ENCODE measurements at places on chromosomes 7 and 10.

- DNase-seq = no peak
These were observed 60.0 kb upstream of the NKX6-2 start for GRCh38 chr10:132845780-132846595.

- DNase-seq = no peak
These were observed 36.7 kb upstream of the BTBD16 start for GRCh38 chr10:122234416-122234815.

DNA sequence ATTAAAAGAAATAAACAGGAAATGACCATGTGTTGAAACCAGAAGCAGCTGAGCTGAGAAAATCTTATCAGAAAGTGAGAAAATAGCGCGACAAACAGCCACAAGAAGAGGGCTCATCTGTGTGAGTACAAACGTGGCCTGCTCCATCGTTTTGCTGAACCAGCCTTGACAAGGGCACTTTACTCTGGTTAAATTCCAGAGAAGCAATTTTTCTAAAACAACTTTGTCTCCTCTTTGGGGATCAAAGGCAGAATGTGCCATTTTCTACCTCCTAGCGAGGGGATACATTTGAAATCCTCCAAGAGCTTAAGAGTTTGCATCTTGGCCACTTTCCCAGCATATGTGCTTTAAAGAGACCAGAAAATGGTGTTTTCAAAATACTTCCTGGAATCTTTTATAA is 51.3 kb upstream of the VIPR2 start:
- DNase-seq = no peak

GRCh38 chr7:101156866-101157589 is 2.8 kb downstream of the AP1S1 start:
- DNase-seq = no peak

DNA sequence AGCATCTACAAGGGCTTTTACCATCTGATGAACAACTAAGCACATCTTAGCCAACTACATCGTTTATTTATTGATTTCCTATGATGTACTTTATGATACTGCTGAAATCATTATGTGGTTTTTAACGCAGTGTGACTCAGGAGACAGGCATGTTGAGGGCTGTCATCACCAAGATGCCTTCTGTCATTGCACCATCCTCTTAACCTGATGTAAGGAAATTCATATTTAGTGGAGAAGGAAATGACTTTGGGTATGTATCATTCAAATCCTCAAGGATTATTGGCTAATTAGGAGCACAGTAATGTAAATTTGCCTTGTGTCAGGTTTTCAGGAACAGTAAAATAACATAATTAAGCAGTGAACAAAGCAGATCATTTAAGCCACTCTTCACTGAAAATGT is 138.5 kb upstream of the MGMT start:
- DNase-seq = no peak

DNA sequence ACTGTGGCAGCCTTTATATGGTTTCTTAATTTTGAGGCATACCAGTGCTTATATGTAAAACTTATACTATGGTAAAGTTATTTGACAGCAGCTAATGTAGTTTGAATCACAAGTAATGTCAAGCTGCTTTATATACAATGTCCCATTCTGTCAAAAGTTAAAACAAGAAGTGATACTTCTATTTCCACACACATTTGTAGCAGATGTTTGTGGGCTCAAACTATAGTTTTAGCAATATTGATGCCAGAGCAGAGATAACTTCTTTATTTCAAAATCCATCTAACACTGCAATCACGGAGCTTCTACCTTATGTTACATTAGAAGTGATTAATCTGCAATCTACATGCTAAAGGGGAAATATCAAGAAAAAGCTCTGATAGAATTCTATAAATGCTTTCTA is 149.6 kb downstream of the ADK start:
- no peak for DNase-seq

DNA sequence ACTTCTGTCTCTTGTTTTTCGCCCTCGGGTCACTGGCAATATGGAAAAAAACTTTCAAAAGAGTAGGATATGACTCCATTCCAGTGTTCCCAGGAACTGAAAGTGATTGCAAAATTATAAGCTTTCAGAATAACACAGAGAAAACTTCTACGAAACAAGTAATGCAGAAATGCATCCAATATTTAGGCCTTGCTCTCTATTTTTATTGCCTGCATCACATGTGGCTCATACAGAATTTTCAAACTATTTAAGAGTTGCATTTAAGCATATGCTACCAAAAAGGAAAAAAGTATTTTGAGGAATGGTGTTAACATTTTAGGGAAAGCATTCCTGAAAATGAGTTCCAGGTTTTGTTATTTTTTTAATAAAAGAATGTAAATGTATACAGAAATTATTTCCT is 228.0 kb downstream of the CACNB2 start:
- no peak for DNase-seq

GRCh38 chr10:43698156-43698555 is 49.5 kb upstream of the ZNF32 start:
- no peak for DNase-seq

GRCh38 chr7:13880789-13881188 is 108.7 kb downstream of the ETV1 start:
- no peak for DNase-seq

DNA sequence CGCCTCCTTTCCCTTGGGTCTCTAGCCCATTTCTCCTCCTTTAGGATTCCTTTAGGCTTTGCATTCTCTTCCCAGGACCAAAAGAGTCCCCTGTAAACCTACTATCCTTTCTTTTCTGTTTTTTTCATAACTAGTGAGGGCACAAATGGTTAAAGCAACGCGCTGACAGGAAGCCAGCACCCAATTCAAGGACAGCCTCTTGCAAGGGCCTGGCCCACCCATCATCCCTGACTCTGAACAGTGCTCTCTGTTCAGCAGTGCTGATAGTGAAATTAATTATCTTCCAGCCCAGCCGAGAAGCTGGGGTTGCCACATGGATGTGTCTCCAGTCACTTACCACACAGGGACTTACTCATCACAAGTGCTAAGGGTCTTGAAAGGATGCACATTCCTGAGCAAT is 38.3 kb upstream of the RNF32 start:
- no peak for DNase-seq

DNA sequence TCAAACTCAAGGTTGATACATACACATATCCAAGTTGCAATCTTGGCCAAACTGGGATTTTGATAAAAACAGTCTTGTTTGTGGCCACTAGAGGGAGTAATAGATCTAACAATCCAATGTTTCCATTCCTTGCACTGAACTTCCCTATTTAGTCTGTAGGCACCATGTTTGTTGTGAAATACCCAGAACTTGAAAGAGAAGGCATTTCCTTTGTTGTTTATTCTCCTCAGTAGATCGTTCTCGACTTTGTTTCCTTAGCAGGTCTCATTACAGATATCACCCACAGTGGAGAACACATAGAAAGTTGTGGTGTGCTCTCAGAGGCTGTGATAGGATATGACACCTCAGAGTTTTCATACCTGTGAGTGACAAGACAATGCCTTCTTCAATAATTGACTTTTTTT is 70.3 kb upstream of the MXI1 start:
- no peak for DNase-seq

DNA sequence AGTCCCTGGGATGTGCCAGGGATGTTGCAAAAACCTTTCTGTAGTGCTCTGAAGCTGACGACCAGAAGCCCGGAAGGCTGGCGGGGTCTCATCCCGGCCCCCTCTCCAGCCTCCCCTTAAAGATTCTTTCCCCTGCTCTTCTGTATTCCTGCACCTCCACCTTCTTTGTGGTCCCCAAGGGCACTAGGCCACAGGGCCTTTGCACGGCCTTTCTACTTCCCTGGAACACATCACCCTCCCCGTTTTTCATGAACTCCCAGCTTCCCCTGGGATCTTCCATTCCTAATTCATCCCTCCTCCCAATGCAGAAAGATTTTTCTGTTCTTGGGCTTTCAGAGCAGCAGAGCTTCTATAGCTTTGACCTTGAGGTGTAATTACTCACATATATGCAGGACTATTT is 127.0 kb downstream of the CDH23 start:
- no peak for DNase-seq

- DNase-seq = no peak
These were observed 37.9 kb upstream of the AKR1C2 start for GRCh38 chr10:5041471-5042023.

DNA sequence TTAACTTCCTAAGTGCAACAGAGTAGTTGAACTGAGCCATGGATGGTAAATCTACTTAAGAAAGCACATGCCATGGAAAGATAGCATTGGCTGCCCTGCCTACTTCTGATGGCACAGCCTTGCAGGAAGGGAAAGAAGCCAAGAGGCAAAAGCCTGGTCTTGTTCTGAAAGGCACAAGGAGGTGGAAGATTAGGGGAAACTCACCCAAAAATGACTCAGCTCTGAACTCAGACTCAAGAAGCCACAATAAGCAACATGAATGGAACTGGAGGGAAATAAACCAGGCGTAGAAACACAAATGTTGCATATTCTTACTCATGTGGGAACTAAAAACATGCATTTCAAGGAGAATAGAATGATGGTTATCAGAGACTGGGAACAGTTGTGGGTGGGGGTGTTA is 20.8 kb upstream of the ALOX5 start:
- no peak for DNase-seq

GRCh38 chr7:130242198-130243014 is 24.3 kb upstream of the CPA2 start:
- DNase-seq = no peak

DNA sequence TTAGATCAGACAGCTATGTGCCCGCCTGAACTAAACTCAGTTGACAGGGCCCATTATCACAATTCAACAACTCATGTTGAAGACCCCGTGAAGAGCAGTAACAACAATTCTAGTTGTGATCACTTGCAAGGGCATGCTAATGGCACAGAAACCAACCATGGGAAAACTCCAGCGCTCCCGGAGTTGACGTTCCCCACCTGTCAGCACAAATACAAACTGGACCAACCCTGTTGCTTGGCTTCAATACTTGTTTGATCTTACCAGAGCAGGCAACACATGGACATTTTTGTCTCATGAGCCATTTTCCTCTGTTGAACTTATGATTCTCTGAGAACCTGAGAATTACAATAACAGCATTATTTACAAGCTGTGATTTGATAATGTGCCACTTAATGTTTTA is 119.0 kb upstream of the LANCL2 start:
- DNase-seq = no peak

- no peak for DNase-seq
These were observed 64.5 kb upstream of the EEPD1 start for GRCh38 chr7:36088553-36088952.

- no peak for DNase-seq
These were observed 15.1 kb downstream of the ADAM12 start for GRCh38 chr10:126373147-126373546.

DNA sequence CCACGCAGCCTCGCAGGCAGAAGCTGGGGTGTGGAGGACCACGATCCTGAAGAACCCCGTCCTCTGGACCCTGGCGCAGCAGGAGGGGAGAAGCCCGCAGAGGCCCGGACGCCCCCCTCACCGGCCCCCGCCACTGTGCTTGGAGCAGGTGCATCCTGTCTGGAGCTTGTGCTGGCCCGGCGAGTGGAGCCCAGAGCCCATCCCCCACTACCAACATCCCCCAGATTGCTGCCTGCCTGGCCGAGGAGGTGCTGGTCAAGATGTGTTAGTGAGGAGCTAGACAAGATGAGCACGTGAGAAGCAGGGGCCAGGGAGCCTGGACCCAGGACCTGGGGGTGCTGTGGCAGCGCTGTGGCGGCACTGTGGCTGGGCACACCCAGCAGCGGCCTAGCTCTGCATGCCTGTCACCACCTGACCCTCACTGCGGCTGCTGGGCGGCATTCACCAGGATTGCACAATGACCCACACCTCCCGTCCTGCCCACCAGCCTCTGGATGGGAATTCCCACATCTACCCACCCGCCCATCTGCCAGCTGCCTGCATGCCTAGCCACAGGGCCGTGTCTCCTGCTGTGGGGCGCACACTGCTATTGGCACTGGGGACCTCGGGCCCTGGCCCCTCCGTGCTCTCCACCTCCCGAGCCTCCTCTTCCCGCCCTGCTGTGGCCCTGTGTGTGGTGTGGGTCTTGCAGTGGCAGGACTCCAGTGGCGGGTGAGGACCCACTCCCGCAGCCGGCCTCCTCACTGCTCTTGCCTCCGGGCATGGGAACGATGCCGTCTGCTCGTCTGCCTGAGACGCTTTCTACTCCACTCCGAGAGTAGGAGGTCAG is 11.8 kb downstream of the GPR146 start:
- DNase-seq = no peak

- no peak for DNase-seq
These were observed 34.7 kb downstream of the A1CF start for GRCh38 chr10:50850578-50851230.

GRCh38 chr10:43683451-43684291 is 35.0 kb upstream of the ZNF32 start:
- DNase-seq = no peak

GRCh38 chr10:44015702-44016500 is 367.2 kb upstream of the ZNF32 start:
- no peak for DNase-seq

- no peak for DNase-seq
These were observed 746.2 kb upstream of the POM121L12 start for GRCh38 chr7:52289247-52289646.

GRCh38 chr7:87128861-87129267 is 23.4 kb upstream of the DMTF1 start:
- DNase-seq = no peak

- no peak for DNase-seq
These were observed 47.7 kb downstream of the LRRN3 start for GRCh38 chr7:111138586-111138985.

DNA sequence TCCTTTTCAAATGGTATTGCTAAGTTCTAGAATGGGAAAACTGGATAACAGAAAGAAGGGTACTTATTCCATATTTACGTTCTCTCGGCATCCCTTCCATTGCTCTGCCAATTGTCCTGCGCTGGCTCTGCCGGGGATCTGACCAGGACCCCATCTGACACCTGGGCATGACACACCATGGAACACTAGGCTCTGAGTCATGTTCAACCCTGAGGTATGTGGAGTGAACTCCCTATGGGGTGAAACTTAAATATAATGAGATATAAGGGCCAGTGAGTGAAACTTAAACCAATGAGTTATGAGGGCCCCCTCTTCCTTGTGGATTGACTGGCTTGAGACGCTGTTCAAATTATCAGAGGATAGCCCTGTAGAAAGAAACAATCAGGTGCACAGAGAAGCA is 55.1 kb upstream of the ZEB1 start:
- DNase-seq = no peak

DNA sequence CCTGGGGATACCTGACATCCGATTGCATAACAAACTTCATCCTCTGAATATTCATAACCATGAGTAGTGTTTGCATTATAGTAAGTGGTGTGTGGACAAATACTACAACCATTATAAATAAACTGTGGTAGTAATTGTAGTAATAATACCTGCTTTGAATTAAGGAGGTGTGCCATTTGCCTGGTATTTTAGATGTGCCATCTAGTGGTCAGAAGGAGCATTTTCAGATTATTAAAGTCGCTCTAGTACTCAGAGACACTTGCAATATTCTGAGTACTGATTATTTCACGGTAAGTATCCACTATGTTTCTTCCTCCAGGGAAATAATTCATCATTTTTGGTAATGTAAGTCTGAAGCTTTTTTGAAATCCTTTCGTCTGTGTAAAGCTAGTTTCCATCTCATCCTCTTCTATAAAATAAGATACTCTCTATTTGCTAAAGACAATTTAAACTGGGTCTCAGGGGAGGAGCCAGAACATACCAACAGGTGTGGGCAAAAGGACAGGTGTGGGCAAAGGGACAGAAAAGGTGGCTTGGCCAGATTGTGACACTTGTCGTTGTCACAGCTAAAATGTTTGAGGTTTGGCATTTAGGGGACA is 115.3 kb upstream of the WDR11 start:
- DNase-seq = no peak

Measured in amygdala (tissue), 56 donors.